Ammon's horn (tissue), 1 donor: ENCODE measurements at places on chromosomes 12 and 14.

DNA sequence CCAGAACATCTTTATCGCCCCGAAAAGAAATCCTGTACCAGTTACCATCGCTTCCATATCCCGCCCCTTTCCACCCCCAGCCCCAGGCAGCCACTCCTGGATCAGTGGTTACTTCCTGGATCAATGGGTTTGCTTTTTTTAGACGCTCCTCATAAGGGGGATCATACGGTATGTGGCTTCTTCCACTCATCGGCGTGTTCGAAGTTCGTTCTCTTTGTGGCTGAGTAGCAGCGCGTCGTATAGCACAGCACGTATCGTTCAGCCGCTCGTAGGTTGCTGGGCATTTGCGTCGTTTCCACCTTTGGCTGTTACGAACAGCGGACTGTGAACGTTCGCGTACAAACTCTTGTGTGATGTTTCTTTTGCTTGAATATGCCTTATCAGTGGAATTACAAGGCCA lies 1.8 kb downstream of the NOC4L start:
- no peak for DNase-seq

DNA sequence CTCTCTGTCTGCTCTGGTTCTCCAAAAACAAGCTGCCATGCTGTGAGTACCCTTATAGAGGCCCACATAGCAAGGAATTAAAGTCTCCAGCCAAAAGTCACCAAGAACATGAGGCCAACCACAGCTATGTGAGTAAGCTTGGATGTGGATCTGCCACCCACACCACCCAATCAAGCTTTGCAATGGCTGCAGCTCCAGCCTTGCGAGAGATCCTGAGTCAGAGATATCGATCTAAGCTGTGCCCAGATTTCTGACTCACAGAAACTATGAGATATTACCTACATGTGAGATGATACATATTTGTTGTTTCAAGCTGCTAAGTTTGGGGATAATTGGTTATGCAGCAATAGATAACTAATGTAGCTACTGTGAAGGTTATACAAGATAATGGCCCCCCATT lies 15.5 kb upstream of the TMEM233 start:
- peak; percentile 60 for DNase-seq

GRCh38 chr14:100294963-100295330 lies 11.3 kb downstream of the SLC25A29 start:
- no peak for DNase-seq

DNA sequence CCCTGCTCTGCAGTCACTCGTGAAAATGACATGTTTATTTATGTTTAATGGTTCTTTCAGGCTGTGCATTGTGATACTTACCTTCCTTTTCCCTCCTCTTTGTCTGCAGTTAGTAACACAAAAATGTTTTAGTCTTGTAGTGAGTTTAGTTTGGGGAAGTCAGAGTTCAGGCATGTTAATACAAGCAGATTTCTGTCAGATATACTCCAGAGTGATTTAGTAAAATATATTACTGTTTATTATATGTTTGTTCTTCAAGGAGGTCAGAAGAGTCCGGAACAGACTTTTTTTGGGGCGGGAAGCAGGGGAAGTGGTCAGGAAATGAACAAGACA lies 28.7 kb downstream of the MSRB3 start:
- no peak for DNase-seq

GRCh38 chr12:101361455-101361854 lies 46.1 kb downstream of the ARL1 start:
- no peak for DNase-seq

DNA sequence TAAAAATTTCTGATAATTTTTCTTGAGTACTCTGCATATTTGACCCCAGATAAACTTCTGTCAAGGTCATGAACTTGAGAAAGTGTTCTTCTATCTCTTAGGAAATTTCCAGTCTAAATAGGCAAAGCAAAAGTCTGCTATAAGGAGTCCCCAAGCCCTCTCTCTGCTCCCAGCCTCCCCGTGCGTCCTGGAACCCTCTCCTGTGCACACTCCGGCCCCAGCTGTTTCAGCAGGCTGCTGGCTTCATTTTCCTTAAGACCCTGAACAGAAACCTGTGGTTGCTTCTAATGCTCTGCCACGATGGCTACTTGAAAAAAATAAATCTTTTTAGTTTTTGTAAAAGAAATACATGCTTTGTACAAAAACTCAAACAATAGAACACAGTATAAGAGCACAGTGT lies 14.7 kb downstream of the KRT2 start:
- DNase-seq, result no peak

GRCh38 chr14:74425525-74426201 lies 347 bp downstream of the SYNDIG1L start:
- DNase-seq, result no peak

GRCh38 chr12:124071075-124071443 lies 98.0 kb downstream of the ZNF664 start:
- no peak for DNase-seq

GRCh38 chr12:49622501-49623141 lies 740 bp upstream of the PRPF40B start:
- no peak for DNase-seq

DNA sequence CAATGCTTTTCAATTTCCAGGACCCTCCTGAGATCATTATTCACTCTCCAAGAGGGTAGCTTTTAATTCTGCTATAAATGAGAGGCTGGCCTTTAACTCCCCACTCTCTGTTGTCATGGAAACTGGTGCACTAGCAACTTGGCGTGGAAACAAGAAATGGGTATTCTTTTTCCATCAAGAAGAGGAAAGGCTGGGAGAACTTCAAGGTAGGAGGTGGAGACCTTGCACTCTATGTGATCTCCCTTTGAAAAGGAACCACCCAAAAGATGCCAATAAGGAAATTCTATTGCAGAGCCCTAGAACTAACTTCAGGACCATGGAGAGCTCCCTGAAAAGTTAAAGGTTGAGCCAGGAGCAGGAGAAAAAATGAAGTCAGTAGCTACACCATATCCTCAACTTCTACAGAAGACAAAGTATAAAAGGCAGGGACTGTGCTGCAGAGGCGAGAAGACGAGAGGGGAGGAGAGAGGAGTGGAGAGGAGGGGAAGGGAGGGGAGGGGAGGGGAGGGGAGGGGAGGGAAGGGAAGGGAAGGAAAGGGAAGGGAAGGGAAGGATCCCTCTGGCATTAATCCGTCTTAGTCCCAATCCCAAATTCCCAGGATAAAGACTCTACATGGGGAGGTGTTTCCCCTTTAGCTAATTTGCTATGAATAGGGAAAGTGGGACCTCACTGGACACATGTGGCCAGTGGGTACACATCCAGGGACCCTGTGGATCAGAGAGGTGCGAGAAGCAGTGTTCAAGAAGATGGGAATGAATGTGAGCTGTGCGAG lies 46.7 kb upstream of the FICD start:
- no peak for DNase-seq

DNA sequence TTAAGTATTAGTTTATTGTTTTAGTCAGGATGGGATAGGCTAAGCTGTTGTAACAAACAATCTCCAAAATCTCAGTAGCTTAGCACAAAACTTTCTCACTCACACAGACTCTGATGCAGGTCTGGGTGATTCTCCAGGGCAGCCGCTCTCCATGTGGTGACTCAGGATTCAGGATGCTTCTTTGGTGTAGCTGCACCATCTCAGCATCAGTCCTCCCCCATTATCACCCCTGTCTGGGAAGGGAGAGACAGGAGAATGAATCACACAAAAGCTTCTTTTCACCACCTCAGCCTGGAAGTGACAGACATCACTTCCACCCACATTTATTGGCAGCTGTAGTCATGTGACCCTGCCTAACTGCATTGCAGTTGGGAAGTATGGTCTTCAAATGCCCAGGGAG lies 142.3 kb downstream of the DICER1 start:
- DNase-seq, result no peak

DNA sequence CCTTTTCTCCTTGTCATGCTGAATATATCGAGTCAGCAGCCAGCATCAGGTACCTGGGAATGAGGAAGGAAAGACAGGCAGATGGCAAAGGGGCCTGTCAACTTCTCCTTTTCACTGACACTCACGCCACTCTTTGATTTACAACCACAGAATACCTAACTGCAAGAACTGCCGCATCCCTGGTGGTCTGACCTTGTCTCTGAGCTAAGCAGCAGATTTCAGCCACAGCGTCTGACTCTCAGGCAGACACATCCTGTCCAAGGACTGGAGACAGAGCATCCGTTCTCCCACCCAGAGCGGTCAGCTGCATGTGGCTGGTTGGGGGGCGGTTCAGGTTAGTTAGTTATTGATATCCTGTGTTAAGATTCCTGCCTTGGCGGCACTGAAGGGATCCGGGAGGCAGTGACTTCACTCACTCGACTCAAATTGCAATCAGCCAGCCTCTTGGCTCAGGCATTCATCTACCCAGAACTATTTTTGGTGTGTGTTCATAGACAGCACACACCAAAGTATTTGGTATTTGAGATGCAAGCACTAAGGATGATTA lies 11.2 kb upstream of the MAP1LC3B2 start:
- DNase-seq, result no peak

DNA sequence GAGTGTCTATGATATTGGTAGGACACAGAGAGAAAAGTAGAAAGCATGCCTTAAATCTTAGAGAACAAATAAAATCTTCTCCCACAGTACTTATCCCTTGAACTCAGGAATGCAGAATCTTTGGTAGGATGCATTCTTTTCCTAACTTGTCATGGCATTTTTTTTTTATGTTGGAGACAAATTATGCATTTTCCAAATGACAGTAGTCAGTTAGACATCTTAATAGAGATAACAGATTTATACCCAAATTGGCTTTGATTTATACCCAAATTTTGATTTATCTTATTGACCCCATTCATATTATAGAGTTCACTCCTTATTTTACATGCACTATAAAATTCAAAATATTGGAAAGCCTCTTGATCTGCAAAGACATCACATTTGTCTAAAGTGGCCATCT lies 132.9 kb downstream of the CNTN1 start:
- no peak for DNase-seq

DNA sequence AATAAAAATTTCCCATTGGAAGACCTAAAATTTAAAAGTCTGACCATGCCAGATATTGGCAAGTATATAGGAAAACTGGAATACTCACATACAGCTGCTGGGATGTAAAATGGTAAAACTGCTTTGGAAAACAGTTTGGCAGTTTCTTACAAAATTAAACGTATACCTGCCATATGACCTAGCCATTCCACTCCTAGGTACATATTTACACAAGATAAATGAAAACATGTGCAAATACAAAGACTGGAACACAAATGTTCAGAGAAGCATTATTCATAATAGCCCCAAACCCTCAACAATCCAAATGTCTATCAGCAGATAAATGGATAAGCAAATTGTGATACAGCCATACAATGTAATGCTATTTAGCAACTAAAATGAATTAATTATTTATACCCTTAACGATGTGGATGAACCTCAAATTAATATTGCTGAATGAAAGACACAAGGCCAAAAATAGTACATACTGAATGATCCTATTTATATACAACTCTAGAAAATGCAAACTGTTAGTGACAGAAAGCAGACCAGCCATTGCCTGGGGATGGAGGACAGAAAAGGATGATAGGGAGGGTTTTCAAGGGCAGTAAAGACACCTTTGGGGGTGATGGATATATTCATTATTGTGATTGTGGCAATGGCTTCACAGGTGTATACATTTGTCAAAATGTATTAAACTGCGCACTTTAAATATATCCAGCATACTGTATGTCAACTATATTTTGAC lies 21.3 kb upstream of the TCP11L2 start:
- no peak for DNase-seq

GRCh38 chr14:43056106-43056505 lies 1449.4 kb downstream of the LRFN5 start:
- DNase-seq, result no peak

DNA sequence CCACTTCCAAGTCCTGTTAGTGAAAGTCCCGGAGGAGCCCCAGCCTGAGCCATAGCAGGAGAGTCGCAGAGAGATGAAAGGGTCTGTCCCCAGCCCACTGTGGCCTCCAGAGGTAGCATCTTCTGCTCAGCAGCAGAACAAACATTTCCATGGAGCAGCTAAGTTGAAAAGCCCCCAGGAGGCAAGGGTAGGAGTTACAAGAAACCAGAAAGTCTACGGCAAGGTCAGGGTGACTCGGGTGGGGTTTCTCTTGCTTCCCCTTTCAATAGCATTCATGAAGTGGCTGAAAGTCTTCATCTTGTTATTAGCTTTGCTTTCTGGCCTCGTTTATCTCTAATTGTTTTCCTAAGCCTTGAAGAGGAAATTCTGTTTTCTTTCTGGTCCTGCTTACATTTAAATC lies 151.2 kb upstream of the DIO3 start:
- DNase-seq, result no peak

DNA sequence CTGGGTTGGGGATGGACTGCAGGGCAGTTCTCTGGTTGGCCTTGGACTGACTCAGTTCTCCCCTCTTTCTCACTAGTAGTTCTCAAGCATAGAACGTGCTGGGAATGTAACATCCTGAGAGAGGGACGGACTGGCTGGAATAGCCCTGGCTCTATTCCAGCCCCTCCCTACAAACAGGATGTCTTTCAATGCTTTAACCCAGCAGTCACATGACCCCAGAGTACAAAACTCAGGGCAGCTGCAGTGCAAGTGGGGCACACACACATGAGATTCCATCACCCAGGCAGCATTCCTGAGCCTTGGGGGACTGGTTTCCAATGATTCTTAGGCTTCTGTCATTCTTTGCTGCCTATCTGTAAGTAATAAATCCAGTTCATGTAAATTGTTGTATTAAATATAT lies 1.6 kb upstream of the ACOT6 start:
- peak; percentile 26 for DNase-seq

DNA sequence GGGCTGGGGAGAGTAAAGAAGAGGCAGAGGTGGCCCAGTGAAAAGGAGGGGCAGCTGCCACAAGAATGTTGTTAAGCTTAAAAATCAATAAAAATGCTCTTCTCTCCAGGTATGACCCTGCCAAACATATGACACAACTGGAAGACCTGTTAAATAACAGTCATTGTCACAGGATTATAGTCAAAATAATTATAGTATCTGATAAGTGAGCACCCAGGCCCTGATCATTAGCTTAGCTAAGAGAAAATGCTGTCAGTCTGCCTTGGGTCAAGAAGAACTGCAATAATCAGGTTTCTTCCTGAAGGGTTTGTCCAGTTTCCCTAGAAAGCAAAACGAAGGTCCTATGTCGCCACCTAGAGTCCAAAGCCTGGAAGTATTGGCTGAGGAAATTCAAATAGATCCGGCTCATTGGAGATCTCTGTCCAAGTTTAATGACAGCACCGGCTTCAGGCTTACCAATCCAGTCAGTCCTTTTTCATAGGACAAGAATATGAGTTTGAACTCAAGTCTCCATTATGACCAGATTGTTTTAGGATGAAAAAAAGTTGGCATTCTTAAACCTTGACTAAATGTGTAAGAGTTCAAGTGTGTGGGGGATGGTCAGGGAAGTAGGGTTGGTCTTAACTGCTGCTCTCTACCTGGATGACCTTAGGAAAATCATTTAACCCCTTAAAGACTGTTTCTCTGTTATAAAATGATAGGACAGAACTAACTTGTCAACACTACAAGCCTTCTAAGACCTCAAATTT lies 22.5 kb upstream of the NKX2-8 start:
- peak; percentile 80 for DNase-seq

- no peak for DNase-seq
Measured at GRCh38 chr12:124481772-124482566, 85.4 kb downstream of the NCOR2 start.

- DNase-seq, result no peak
Measured at GRCh38 chr12:57221169-57221917, 4.7 kb downstream of the NXPH4 start.

GRCh38 chr12:19211802-19212201 lies 82.3 kb downstream of the PLEKHA5 start:
- no peak for DNase-seq
